Right renal pelvis (tissue), 4 donors: ENCODE measurements at places on chromosomes 11 and 22.

- DNase-seq = no peak
Measured at GRCh38 chr22:17106785-17107546, 14.2 kb downstream of the TMEM121B start.

DNA sequence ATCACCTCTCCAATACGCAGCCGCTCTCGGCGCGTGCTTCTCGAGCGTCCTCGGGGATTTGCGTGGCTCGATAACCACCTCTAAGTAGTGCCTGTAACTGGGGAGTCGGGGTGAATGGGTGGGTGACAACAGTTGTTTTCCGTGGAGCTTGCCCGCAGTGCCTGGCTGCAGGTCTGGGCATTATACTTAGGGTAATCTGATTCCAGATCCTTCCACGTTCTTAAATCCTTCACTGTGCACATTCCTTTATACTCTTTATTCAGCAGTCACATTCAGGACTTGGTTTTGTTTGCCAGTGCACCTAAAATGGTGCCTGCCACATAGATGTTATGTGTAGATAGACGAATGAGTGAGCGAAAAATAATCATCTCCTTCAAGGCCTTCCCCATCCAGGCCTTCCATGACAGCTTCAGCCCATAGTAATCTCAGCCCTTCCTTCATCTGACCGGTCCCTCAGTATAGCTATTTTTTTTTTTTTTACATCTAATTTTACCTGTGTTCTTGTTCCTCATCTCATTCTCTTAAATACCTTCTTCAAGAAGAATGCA lies 602 bp downstream of the NAT10 start:
- DNase-seq = no peak

GRCh38 chr22:23452231-23453010 lies 127.7 kb downstream of the IGLL1 start:
- no peak for DNase-seq

DNA sequence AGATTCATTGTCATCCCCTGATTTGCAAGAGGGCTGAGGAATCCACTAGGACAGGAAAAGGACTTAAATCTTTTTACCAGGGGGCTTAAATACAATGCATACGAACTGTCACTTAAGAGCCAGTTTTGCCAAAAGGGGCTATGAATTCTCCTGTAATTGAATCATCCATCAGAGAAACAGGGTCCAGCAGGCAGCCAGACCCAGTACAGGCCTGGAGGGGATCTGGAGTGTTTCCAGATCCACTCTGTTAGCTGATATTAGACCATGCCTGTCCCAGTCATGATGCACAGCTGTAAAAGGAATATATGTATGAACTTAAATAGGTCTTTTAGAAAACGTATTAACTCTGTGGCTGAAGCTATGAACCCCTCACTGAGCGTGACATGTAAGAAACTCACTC lies 53.8 kb upstream of the PRSS23 start:
- no peak for DNase-seq

GRCh38 chr11:23099256-23099655 lies 239.0 kb upstream of the CCDC179 start:
- DNase-seq = no peak

DNA sequence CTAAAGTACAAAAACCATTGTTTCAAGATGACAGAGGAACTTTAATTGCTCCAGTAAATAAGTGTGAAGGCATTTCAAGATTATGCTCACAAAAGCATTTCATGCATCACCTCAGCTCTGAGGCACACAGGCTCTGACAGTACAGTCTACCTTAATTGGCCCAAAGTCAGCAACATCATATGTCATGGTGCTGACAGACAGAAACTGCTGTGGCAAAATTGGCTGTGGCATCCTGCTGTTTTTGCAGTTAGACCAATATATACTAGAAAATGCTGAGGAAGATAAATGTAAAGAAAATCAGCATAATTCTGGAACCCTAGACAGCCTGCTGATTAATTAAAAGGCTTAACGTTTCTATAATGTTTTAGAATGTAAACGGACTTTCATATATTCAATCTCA lies 34.9 kb upstream of the PPP2R1B start:
- no peak for DNase-seq

- no peak for DNase-seq
Measured at GRCh38 chr22:23216461-23217170, 36.3 kb downstream of the BCR start.

GRCh38 chr11:119337581-119338317 lies 2.9 kb downstream of the C1QTNF5 start:
- DNase-seq = no peak

- DNase-seq = peak; percentile 26
Measured at GRCh38 chr11:6505577-6506240, 8.6 kb downstream of the DNHD1 start.

DNA sequence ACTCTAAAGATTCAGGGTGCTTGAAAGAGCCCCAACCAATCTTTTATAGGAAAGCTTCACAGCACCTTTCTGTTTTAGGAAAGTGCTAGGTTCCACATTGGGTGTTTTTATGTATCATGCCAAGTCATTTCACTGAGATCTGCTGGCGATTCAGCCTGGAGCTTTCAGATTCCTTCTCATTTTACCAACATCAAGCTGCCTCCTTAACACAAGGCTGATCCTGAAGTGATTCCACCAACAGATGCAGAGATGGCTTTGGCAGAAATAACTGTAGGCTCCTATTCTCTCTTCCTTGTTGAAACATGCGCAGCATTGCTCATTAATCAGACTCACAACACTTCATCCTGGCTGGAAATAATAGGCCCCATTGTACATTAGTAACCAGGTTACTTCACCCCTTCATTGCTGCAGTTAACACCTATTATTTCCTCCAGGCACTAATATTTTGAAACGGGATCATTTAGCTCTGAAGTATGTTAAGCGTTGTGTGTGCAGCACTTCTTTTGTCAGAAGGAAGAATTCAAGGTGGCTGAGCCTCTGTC lies 89.0 kb downstream of the OPCML start:
- DNase-seq = no peak

DNA sequence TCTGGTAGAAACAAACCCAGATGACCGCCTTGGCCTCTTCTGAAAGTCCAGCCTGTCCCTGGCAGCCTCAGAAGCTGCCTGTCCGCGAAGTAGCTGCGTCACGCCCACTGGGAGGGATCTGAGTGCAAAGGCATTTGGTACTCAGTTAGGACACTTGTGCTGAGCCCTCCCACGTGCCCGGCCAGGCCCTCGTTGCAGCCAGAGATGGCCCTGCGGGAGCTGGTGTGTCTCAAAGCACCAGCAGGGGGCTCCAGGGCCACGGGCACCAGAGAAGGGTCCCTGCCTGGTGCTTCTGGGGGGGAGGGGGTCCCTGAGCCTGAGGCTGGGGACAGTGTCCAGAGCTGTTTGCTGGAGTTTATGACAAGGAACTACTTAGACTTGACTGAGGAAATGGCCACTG lies 5.8 kb downstream of the SELENOO start:
- DNase-seq = no peak

GRCh38 chr11:46649180-46649738 lies 31.9 kb downstream of the ATG13 start:
- DNase-seq = no peak

DNA sequence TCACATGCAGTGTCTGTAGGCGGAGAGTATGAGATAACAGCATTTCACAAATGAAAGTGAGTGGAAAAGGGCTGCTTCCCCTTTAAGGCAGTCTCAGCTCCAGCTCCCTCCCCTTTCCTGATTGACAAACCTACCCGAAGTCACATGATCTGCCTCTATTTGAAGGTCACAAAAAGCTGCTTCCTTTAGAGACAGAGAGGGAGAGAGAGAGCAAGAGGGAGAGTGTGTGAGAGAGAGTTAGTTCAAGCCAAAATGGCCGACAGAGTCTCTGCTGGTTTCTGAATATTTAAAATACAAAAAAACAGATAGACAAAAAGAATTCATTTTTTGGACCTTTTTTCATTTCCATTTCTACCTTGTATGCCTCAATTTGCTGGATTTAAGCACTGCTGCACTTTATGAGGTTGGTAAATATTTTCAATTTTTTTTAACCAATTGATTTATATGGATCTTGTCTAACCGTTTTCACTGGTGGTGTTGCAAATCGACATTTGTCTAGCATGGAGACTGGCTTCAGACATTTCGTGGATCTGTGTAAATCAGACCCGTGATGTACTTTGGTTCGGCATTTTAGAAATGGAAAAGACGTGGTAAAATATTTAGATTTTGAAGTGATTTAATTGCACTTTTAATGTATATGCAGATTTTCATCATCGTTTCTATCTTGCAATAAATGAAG lies at the start of gene TNRC6B:
Gene TNRC6B, plus strand, starts transcription at position 188 of the 679 bp plus-strand sequence. Its CDS starts 211 bp downstream, at position 399.
- DNase-seq = peak; percentile 74

DNA sequence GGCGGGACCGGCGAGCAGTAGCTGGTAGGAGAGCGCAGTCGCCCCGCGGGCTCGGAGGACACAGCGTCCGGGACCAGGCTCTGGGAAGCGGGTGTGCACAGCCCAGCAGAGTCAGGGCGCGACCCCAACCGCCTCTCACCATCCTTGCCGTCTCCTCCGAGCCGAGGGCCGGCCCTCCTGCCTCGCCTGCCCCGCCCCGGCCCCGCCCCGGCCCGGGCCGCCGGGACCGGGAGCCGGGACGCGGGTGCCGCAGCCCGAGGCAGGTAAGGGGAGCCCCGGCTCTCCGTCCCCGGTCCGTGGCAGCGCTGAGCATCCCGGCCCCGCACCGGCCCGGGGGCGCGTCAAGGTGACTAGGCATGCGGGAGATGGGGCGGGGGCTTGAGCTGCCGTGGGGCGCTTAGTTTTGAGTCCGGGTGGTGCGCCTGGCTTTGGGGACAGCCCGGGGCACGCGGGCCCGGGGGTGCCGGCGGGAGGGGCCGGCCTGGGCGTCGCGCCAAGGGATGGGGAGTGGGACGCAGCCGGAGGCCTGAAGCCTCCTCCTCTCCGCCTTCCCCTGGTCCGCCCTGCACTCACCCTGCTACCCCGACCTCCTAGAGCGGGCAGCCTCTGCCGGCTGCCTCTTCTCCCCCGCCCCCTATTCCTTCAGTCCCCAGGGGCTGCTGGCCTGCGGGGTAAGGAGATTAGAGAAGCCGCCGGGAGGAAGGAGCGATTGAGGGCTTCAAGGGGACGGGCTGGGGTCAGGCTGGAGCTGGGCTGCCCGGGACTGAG lies at the start of gene ABCG4:
Gene ABCG4, plus strand, starts transcription at position 35 of the 768 bp plus-strand sequence. CDS start 914 bp downstream, outside the sequence.
- DNase-seq = no peak

- no peak for DNase-seq
Measured at GRCh38 chr11:92931746-92932422, 37.6 kb upstream of the MTNR1B start.

DNA sequence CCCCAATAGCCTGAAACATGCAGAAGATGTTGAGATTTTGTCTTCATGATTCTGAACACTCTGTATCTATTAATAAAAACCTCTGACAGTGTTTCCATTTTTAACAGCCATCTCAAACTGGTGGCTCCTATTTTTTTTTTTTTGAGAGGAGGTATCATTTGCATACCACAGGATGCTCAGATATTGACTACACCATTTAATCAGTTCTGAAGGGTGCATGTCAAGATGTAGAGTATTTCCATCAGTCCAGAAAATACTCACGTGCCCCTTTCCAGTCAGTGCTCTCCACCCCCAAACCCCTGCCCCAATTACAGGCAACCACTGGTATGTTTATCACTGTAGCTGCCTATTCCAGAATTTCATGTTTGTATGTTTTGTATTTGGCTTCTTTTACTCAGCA lies 85.3 kb upstream of the SORL1-AS1 start:
- no peak for DNase-seq

DNA sequence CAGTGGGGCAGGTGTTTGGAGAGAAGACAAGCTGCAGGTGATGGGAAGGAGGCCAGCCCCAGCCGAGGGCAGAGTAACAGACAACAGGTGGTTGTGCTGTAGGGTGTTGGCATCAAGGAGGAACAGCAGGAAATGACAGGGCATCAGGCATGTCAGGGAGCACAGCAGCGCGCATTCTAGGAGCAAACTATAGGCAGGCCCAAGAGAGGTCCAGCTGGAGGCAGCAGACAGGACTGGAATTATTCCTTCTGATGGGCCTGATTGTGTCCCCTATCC lies 13.6 kb downstream of the ADM start:
- DNase-seq = no peak

DNA sequence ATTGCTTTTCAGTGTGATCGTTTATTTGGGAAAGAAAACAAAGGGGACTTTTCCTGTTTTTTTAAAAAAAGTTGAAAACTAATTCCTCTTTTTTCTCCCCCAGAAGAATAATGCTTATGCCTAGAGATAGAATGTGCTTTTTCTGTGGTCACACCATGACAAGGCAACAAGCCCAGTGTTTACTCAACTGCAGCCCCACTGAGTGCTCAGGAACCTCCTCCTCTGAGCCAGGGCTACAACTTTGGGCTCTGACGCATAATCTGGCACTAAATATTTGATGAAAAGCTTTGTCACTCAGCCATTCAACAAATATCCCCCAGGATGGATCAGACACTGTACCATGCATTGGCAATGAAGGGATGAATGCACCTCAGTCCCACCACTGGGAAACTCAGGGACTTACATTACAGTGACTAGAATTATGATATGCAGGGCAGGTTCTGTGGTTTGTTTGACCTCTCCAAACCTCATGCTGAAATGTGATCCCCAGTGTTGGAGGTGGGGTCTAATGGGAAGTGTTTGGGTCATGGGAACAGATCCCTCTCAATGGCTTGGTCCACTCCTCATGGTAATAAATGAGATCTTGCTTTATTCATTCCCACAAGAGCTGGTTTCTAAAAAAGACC lies 155.9 kb downstream of the CCDC34 start:
- DNase-seq = no peak
